NCI-H226 (cell line): ENCODE measurements at places on chromosomes 2 and 18.

DNA sequence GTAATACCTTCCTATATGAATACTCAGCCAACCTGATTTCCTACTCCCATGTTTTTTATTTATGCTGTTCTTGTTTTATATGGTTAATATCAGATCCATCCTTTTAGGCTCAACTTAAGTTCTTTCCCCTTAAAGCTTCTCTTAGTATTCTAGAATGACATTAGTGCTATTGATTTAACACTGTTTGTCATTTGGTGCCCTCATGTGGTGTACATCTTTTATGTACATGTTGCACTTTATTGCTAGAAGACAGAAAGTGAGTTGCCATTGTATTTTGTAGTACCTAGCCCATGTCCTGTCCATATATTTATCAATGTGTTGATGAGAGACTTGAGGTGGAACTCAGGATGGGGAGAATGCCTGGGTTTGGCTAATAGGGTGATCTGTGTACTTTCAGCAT lies 2.5 kb downstream of the HTRA2 start:
- DNase-seq, result no peak

GRCh38 chr2:82730811-82731210 lies 1728.3 kb downstream of the SUCLG1 start:
- no peak for DNase-seq

- no peak for DNase-seq
These were observed 336.7 kb downstream of the LPIN1 start for GRCh38 chr2:12083081-12083581.

GRCh38 chr2:9336241-9336575 lies 87.1 kb downstream of the ITGB1BP1 start:
- peak; percentile 67 for DNase-seq

- DNase-seq, result peak; percentile 22
These were observed 30.8 kb downstream of the COBLL1 start for GRCh38 chr2:164810843-164811242.
